Naive thymus-derived CD8-positive, alpha-beta T cell (primary cell): ENCODE measurements at places on chromosomes 6 and 20.
A peak's percentile ranks its signal among the peaks of the same experiment; 100 is the strongest.

GRCh38 chr20:63464289-63464635 lies 8.2 kb downstream of the KCNQ2 start:
- DNase-seq: no peak

- no peak for DNase-seq
Observed at GRCh38 chr20:15638816-15639215, 934.4 kb downstream of the KIF16B start.

DNA sequence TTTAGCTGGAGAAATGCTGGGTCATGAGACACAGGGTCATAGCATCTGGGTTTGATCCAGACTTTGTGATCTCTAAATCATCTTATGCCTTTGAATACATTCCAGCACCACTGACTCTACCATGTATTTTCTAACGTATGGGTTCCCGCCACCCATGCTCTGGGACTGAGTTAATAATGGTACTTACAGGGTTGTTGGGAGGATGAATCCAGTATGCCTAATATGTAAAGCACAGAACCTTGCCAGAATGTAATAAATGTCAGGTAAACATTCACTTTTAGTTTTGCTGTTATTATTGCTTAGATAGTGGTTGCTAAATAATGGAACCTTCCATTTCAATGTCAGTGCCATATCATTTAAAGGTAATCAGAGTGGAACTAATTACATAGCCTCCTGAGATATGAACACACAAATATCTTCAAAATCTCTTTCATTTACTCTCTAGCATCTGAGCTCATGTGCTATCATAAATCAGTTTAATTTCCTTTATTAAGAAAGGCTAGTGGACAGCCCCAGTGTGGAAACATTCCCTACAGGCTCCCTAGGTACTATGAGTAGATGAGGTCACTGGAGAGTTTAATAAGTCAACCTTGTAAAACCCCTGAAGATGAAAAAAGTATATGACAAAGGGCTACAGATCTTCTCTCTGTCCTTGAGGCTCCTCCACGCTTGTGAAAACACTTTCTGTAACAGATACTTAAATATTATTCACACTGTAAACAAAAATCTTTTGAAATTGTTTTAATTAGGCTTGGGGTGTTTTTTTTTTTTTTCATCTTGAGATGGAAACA lies 226.6 kb downstream of the ALDH8A1 start:
- no peak for DNase-seq

DNA sequence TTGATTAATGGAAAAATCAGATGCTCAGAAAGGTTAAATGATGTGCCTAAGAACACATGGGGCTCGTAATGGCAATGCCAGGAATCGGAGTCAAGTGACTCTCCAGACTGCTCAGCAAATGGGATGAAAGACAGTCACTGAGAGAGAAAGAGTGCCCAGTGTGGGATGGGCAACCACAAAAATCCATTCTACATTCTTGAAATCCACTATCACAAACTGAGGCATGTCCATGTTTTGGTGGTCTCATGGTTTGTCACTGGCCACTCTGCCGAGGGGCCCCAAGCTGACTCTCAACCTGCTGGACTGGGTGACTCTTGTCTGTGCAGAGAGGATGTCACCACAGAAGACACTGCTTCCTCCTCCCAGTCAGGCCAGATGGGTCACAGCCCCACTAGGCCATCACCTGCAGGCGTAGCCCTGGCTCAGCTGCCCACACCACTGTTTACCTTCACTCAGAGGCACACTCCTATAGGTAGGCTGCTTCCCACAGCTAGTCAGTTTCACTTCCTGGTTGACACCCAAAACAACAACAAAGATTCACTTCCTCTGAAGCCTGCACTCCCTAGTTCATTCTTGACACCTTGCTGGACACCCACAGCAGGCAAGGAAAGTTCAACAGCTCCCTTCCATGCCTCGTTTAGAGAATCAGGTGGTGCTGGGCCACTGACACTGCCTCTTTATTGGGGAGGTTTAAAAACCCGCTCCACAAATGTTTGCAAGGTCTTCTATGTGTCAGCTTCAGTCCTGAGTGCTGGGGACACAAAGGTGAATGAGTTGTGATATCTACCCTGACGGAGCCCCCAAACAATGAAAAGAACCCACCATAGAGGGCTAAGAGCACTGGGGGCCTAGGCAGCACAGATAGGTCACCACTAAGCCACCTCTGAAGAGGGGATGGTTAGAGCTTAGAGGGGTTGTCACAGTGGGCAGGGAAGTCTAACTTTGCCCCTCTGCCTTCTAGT lies 21.7 kb downstream of the MAP1LC3A start:
- DNase-seq: no peak

DNA sequence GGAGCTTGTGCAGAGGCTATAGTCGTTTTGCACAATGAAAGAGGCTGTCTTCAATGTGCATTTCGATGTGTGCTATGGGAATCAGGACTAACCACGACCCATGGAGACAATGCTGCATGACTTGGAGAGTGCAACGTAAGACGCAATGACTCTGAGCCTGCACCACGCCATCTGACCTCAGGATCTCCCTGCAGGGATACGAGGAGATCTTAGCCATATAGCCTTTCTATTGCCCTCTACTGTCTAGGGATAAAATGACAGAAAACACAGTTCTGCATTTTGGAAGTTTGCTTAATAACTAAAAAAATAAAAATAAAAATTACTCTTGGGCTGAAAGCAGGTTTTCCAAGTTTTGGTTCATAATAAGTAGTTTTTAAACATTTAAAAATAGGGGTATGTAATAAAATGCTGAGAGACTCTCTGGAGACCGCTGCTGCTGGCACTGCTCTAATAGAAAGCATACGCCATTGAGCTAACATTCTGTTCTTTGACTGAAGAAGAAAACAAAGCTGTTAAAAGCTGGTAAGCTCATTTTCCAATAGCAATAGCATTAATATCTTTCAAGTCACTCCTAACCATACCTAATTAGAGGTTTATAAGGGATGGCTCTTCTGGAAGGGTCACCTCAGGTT lies 87.2 kb downstream of the PDE7B start:
- no peak for DNase-seq

GRCh38 chr6:168015482-168016175 lies 18.2 kb downstream of the KIF25 start:
- DNase-seq: no peak

GRCh38 chr20:20731000-20731944 lies 18.8 kb upstream of the RALGAPA2 start:
- no peak for DNase-seq

- DNase-seq: no peak
Observed at GRCh38 chr6:146909376-146909775, 294.8 kb upstream of the STXBP5 start.

DNA sequence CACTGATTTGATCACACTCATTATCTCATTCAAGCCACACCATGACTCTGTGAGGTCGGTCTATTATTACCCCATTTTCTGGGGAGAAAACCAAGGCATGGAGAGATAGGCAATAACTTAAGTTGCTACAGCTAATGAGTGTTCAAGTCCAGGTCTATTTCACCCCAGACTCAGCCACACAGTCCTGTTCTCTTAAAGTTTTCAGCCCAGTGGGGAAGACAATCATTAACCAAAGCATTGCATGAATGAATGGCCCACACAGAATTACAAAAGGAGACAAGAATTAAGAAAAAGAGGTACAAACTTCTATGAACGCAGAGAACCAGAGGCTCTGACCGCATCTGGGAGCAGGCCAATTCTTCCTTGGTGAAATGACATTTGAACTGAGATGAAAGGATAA lies 7.1 kb downstream of the BPI start:
- DNase-seq: no peak

DNA sequence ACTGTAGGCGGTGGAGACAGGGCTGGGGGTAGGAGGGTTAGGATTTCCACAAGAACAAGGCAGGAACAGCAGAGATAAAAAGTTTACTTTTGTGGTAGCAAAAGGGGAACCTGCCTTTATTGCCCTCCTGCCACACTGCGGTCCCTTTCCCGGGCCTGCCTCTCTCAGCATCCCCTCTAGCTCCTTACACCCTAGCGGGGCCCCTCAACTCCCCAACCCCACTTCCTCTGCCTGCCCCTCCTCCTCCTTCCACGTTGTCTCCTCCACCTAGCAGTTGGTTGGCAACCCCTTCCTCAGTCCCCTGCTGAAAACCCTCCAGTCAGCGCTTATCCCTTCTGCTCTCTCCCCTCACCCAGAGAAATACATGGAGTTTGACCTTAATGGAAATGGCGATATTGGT lies 714 bp downstream of the AIF1 start:
- DNase-seq: peak; percentile 55

GRCh38 chr6:110475066-110475653 lies 1.3 kb downstream of the SLC22A16 start:
- no peak for DNase-seq

DNA sequence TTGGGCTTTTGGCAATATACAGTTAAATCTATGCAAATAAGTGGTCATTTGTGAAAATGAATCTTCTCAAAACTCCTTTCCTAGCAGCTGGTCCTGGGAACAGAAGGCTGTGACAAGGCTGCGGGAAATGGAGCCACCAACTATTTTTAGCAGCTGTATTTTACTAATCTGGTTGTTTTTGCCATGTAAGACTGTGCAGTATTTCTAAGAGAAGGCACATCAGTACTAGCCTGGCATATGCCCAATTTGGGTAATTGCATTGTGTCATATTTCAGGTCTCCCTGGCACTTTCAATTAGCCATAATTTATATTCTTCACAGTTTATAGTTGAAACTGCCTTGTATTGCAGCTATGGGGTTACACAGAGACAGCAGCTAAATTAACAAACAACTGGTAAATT lies 109.6 kb downstream of the MANEA start:
- DNase-seq: no peak

DNA sequence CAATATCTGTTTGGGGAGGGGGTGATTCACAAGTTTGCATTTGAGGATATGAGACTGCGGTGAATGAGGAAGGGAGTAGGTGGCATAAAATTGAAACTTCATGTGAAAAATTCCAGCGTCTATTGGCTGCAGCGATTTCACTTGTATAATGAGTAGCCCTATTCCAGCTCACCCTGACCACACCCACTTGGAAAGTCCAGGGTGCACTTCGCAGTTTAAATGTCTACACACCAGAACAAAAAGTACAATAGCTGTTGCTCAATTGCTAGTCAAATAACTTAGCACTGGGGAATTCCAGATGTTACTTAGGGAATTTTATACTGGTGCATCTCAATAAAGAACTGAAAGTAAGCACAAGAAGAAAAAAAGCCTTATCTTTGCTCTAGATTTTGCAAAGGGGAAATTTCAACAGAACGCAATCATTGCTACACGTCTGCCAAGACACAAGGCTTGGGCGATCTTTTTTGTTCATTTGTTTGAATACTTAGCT lies 6.3 kb downstream of the TNFAIP3 start:
- peak; percentile 45 for DNase-seq

- DNase-seq: no peak
Observed at GRCh38 chr6:45715508-45715803, 300.2 kb downstream of the CLIC5 start.

- DNase-seq: peak; percentile 2
Observed at GRCh38 chr6:157099912-157100593, 223.3 kb downstream of the TMEM242 start.

DNA sequence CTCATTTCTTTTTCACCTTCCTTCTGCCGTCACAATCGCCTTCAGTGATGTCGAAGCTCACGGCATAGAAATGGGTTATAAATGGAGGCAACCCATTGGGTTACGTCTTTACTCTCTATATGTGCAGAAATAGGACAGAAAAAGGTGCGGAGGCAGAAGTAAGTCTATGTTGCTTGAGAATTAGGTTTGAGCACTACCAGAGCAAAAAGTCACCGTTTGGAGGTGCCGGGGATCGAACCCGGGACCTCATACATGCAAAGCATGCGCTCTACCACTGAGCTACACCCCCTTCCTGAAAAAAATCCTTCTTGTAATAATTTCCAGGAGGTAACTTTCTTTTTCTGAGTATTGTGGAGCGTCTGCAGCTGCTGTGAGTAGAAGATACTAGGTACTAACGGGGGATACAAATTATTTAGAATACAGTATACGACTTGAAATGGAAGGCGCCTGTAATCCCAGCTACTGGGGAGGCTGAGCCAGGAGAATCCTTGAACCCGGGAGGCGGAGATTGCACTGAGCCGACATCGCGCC lies 134.2 kb downstream of the TRIM27 start:
- no peak for DNase-seq

DNA sequence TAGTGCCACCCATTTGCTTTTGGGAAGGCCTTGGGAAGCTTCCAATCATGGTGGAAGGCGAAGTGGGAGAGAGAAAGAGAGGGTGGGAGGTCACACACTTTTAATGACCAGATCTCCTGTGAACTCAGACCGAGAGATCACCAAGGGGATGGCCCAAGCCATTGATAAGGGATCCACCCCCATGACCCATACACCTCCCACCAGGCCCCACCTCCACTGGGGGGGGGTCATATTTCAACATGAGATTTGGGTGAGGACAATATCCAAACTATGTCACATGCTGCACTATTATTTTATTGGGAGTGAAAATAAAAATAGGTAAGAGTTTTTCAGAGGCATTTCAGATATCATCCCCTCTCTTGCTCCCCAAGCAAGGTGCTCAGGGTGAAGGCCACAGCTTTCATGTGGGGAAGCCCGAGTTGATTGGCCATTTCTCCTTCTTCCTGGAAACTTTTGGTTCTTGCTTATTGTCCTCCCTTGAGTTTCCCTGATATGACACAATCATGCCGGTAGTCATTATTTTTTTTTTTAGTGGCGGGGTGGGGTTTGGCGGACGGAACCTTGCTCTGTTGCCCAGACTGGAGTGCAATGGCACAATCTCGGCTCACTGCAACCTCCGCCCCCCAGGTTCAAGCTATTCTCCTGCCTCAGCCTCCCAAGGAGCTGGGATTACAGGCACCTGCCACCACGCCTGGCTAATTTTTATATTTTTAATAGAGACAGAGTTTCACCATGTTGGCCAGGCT lies 15.2 kb downstream of the GMPR start:
- DNase-seq: no peak

- no peak for DNase-seq
Observed at GRCh38 chr6:110357298-110357663, 868 bp downstream of the METTL24 start.

DNA sequence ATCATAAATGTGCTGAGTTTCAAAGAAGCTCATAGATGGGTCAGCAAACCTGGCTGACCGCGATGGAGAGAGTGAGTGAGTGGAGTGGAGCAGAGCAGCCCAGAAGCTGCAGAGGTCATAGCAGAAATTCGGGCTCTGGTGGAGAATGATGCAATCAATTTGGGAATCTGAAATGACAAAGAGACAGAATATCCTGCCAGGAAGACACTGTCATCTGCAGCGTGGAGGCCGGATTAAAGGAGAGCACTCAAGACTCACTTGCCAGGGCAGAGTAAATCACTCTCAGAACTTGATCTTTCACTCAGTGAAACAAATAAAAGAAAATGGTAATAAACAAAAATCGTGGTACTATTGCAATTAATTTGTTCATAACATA lies 109.6 kb upstream of the RREB1 start:
- DNase-seq: no peak

GRCh38 chr6:45535933-45536332 lies 158.2 kb upstream of the SUPT3H start:
- no peak for DNase-seq

DNA sequence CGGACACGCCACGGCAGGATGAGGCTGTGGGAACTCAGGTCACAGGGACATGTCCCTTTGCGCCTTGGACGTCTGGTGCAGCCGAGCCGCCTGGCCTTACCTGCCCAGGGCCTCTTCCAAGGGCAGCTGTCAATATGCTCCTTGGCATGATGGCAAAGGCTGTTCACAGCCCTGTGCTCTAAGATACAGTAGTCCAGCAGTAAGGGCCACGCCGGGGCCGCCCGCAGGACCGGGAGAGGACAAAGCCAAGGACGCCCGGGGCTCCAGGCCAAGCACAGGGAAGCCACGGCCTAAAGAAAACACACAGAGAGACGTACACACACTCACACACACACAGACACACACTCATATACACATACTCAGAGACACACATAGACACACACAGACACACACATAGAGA lies 13.0 kb downstream of the FOXF2 start:
- DNase-seq: no peak

GRCh38 chr20:48142516-48142773 lies 357.2 kb upstream of the SULF2 start:
- no peak for DNase-seq
